ENCODE measurements at places on chromosomes 3 and 15. TPM values are rescaled to one million over a fixed set of nuclear protein-coding genes. Genes with fewer than 3 reads are reported as not detected.

- DNase-seq: no peak
Measured at GRCh38 chr3:145089337-145089736, 1071.6 kb downstream of the PLOD2 start.

- DNase-seq: no peak
Measured at GRCh38 chr15:89774492-89774891, 1.6 kb upstream of the MESP2 start.

DNA sequence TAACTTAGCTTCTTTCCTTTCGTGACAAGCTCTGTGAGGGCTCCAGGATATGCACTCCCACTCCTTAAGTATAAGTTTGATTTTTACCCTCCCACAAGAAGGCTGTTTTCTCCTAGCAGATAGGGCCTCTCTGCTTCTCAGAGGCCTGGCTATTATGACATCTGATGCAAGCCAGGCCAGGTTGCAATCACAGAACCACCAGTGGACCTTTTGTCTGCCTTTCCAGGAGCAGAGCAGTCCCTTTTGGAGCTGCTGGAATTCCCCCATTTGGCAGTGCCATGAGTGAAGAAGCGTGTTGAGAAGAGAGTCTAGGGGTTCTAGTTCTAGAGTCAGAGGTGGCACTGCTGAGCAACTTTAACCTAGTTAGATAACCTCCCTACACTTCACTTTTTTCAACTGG lies 1004.3 kb upstream of the SEMA6D start:
- DNase-seq: no peak

DNA sequence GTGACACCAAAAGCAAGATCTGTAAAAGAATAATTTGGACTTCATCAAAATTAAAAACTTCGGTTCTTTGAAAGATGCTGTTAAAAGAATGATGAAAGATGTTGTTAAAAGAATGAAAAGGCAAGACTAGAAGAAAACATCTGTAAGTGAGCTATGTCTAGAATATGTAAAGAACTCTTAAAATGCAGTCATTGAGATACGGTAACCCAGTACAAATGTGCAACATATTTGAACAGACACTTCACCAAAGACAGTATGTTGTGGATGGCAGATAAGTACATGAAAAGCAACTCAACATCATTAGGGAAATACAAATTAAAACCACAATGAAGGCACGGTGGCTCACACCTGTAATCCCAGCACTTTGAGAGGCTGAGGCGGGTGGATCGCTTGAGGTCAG lies 139.5 kb downstream of the LRIG1 start:
- DNase-seq: no peak

GRCh38 chr3:61520966-61521628 lies 40.3 kb upstream of the PTPRG start:
- DNase-seq: no peak

DNA sequence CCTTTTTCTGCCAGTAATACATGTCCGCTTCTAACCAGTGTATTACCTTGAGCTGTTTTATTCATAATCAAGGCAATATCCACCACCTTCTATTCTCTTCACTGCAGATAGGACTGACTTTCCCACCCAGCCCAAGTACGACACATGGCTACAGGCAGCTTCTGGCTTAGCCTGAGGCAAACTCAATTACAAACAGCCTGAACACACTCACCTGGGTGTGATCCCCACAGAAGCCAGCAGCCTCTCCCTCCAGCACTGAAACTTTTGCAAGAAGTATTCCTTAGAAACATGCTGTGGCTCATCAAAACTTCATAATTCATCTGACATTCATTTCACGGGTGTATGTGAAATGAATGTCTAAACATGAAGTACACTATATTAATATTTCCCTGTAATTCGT lies 13.5 kb upstream of the KCNMB3 start:
- no peak for DNase-seq

DNA sequence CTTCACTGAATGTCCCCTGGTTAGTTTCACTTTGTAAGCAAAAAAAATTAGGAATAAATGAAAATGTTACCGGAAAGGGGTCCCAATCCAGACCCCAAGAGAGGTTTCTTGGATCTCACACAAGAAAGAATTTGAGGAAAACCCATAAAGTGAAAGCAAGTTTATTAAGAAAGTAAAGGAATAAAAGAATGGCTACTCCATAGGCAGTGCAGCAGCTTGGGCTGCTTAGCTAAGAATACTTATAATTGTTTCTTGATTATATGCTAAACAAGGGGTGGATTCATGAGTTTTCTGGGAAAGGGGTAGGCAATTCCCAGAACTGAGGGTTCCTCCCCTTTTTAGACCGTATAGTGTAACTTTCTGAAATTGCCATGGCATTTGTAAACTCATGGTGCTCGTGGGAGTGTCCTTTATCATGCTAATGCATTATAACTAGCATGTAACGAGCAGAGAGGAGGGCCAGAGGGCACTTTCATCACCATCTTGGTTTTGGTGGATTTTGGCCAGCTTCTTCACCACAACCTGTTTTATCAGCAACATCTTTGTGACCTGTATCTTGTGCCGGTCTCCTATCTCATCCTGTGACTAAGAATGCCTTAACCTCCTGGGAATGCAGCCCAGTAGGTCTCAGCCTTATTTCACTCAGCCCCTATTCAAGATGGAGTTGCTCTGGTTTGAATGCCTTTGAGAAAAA lies 41.0 kb upstream of the CMSS1 start:
- peak; percentile 76 for DNase-seq

DNA sequence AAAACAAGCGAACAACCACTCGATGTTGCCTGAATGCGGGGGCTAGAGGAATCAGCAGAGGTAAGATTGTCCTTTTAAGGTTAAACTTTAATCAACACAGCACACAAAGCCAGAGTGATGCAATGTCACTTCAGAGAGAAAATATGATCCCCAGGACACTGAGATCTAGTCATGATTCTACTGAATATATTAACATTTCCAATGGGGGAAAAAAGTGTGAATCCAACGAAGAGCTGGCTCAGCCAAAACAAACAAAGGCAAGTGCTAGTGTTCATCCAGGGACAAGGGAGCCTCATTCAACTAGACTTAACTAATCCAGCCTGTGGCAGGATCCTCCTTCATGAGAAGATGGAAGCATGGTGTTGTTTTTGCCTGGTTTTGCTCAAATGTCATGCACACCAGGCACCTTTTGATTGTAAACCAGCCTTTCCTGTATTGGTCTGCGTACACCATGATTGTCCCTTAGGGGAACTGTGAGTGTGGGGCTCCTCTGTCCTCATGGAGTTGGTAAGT lies 35.8 kb downstream of the SCG5 start:
- DNase-seq: no peak

- DNase-seq: peak; percentile 87
Measured at GRCh38 chr3:33980252-33980651, 181.8 kb downstream of the PDCD6IP start.

DNA sequence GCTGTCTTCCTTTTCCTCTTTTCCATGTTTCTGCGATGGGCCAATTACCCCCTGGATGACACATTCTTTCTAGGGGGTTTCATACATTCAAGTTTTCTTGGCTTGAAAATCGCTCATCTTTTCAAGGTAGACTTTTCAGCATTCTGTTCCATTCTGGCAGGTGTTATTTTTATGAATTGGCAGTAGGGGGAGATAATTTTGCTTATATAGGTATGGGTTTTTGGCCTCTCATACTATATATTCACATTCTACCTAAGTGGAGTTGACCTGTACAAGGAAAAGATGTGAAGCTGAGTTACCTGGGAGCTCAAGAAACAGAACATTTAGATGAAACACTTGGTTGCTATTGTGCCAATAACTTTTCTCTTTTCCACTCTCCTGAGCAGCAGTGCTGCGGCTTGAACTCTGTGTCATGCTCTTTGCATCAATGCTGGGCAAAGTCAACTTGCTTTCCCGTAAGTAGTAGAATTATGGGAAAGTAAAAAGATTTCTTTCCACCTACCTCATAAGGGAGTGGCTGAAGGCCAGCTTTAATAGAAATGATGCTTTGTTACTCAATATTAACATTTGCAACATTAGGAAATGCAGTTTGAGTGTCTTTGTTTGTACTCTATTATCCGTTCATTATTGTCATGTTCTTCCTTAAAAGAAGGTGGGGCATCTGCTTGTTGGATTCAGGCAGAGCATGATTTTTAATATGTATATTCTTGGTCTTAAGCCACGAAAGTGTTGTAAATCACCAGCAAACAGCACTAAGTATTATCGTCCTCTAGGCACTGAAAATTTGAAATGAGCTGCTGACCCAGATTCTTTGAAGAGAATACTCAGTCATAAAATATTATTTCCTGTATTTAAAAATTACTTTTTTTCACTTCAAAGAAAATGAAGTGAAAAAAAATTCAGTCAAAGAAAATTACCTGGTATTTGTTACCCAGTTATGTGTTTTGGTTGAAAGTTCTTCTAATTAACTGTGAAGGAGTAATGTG lies 27.7 kb upstream of the MFSD1 start:
- no peak for DNase-seq

- DNase-seq: peak; percentile 4
Measured at GRCh38 chr3:146513386-146514051, 30.9 kb downstream of the PLSCR1 start.

NCK1 gene
- 40.2 TPM for total RNA-seq

GRCh38 chr15:35487417-35487816 lies 58.5 kb downstream of the DPH6 start:
- DNase-seq: no peak

DNA sequence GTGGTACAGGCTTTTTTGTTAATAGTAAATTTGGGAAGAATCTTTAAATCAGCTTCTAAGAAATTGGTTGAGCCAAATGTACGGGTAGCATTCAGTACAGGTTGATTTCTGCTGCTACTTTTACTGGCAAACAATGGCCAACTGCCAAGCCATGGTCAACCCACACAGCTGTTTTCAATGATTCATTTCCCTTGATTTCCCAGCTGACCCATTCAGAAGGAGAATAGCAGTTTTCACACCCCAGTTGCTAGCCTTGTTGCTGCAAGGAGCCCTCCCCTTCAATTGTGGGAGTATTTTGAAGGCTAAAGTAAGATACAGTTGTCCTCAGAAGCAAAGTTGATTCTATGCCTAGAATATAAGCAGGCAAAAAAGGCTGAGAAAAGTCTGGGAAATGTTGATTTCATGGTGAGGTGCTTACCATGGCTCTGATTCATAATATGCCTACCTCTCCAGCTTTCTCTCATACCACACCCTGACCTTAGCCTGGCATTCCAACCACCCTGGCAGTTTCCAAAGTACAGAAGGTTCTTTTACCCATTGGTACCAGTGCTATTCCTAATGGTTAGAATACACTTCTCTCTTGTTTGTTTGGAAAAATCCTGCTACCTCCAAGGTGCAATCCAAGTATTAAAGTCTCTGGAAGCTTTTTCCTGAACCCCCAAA lies 320.3 kb upstream of the TGFBR2 start:
- peak; percentile 96 for DNase-seq

- DNase-seq: peak; percentile 59
Measured at GRCh38 chr15:69758810-69759790, 306.5 kb downstream of the RPLP1 start.

DNA sequence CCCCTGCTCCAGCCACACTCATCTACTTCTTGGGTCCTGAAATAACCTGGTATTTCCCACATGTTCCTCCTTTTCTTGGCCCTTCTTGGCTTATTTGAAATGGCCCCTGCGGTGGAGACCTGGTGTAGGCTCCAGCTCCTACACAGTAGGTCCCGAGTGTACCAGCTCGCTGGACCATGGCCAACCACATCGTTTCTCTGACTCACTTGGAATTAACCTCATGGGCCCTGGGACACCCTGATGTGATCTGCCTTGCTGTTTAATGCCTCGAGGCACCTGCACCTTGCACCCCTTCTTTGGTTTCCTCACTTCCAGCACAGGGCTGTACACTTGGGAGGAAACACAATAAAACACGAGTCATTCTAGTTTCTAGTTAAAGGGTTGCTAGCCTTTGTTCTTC lies 60.3 kb downstream of the FEM1B start:
- peak; percentile 40 for DNase-seq

ITPKA gene
- total RNA-seq: 17.3 TPM

- DNase-seq: peak; percentile 88
Measured at GRCh38 chr3:125137358-125138033, 75.1 kb downstream of the SLC12A8 start.

- DNase-seq: no peak
Measured at GRCh38 chr3:25038922-25039321, 389.1 kb upstream of the RARB start.

- DNase-seq: no peak
Measured at GRCh38 chr3:83250613-83251012, 1489.2 kb upstream of the GBE1 start.

DNA sequence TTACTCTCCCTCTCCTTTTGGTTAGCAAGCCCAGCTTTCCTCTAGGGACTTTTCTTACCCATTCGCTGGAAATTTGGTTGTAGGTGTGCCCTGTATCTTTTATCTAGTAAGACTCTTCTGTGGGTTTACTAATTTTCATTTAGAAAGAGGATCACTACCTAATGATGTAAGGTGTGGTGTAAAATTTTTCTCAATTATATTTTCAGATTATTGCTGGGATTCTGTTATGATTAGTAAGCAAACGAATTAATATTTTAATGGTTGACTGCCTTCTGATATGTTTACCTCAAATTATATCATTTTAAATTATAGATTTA lies 28.5 kb downstream of the PLCL2 start:
- no peak for DNase-seq

- DNase-seq: no peak
Measured at GRCh38 chr3:168288511-168289401, 193.0 kb upstream of the GOLIM4 start.

GRCh38 chr3:107323723-107324122 lies 53.5 kb upstream of the CCDC54 start:
- no peak for DNase-seq

TPRG1 gene
- 5.4 TPM for total RNA-seq

DNA sequence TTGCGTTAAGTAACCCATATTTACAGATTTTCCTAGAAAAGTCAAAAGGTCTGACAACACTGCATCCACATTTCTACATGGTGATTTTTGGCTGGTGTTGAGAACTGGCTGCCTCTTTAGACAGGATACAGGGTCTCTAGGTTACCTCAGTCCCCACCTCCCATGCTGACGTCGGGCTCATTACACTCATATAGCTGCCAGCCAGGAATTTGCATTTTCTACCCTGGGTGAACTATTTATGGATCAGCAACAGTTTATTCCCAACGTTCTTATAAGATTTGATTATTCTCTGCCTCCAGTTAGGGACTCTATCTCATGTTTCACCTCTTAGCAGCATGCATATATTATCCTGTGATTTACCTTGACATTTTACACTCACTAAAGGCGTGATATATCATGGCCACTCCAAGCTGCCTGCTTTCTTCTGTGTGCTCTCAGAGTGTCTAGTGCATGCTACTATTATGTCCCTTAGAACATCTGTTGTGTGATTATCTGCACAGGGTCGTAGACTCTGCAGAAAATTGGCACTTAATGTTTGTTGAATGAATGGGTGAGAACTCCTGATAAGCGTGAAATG lies 49.0 kb downstream of the CLDN11 start:
- DNase-seq: no peak

COPB2 gene
- 205 TPM for total RNA-seq

IL16 gene
- 0.02 TPM for total RNA-seq

DNA sequence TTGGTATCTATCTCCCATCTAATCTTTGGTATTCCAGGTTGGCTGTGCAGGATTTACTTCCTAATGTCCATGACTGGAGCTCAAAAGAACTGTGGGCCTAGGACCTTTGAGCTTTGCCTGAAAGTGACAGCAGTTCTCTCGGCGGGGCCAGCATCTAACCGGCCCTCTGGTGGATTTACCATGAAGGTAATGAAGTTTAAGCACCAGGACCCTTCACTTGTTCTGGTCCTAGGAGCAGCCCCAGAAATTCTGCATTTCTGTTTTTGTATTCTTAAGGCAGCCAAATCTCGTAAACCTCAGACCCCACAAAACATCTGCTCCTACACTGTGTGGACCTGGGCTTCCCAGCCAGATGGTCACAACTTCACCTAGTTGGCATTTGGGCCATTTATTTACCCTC lies 13.0 kb downstream of the CALML4 start:
- DNase-seq: no peak

- no peak for DNase-seq
Measured at GRCh38 chr15:77527164-77527778, 105.4 kb downstream of the LINGO1 start.

- DNase-seq: no peak
Measured at GRCh38 chr15:92102395-92102755, 248.9 kb downstream of the SLCO3A1 start.

Measured in A172 (cell line).